Right atrium auricular region (tissue), 2 donors: ENCODE measurements at places on chromosomes 7 and 10.

- no peak for DNase-seq
Observed at GRCh38 chr7:92732316-92733036, 103.9 kb downstream of the CDK6 start.

DNA sequence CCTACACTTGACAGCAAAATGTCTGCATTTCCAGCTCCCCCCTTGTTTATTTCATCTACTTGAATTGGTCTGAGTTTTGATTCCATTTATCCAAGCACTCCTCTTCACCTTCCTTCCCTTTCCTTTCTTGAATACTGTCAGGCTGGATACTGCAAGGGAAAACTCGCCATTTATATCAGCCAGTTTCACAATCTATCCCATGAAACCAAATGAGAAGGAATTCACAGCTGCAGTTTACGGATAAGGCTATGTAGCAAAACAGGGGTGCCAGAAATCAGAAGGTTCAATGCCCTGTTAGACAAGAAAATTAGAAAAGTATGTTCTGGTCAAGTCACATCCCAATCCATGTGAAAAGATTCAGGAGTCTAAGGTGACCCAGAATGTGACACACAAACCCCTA lies 28.1 kb downstream of the CCDC6 start:
- no peak for DNase-seq

GRCh38 chr7:38746438-38746837 lies 115.3 kb upstream of the AMPH start:
- no peak for DNase-seq

DNA sequence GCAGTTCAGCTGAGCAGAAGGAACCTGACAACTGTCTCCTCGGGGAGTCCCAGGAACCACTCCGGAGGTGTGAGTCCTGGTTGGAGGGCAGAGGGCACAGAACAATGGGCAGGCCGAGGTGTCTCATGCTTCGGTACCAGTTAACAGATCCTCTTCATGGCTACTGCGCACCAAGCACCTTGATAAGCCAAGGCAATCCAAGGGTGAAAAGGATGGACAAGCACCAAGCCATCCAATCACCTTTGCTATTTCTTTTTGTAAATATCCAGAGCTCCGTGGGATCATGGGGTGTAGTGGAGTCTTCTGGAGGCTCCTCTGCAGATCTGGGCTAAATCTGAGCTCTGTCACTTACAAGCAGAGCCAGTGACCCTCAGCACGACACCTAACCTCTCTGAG lies 233.5 kb downstream of the WDR11 start:
- DNase-seq = no peak

DNA sequence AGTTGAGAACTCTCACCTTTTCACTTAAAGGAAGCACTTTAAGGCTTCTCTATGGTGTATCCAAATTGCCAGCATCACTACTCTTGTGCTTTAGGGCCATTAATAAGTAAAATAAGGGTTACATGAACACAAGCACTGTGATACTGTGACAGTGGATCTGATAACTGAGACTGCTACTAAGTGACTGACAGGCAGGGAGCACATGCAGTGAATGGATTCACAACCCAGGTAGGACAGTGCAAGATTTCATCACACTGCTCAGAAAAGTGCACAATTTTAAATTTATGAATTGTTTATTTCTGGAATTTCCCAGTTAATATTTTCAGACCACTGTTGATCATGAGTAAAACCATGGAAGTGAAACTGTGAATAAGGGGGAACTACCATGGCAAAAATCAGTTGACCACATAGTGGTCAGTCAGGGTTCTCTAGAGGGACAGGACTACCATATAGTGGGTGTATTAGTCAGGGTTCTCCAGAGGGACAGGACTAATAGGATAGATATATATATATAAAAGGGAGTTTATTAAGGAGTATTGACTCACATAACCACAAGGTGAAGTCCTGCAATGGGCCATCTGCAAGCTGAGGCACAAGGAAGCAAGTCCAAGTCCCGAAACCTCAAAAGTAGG lies 20.9 kb upstream of the CYP51A1 start:
- DNase-seq = no peak
